AG08396 (cell line): ENCODE measurements at places on chromosomes 3 and 15.

DNA sequence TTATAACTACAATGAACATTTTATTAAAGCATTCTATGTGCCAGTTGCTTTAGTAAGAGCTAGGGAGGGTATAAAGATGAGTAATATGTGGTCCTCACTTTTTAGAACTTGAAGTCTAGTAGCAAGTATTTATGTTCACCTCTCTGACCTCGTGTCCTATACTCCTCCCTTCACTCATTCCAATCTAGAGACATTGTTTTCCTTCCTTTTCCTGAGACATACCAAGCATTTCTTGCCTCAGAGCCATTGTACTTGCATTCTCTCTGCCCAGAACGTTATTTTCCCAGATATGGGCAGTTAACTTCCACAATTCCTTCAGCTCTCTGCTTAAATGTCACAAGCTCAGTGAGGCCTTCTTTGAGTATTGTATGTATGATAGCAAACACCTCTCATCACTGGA lies 408.6 kb downstream of the PDCD6IP start:
- no peak for DNase-seq

GRCh38 chr3:132606085-132606484 lies 9.0 kb downstream of the ACKR4 start:
- no peak for DNase-seq

- no peak for DNase-seq
Observed at GRCh38 chr3:36928220-36928619, 16.6 kb downstream of the TRANK1 start.

GRCh38 chr3:136916223-136916622 lies 41.6 kb upstream of the IL20RB start:
- DNase-seq: no peak

DNA sequence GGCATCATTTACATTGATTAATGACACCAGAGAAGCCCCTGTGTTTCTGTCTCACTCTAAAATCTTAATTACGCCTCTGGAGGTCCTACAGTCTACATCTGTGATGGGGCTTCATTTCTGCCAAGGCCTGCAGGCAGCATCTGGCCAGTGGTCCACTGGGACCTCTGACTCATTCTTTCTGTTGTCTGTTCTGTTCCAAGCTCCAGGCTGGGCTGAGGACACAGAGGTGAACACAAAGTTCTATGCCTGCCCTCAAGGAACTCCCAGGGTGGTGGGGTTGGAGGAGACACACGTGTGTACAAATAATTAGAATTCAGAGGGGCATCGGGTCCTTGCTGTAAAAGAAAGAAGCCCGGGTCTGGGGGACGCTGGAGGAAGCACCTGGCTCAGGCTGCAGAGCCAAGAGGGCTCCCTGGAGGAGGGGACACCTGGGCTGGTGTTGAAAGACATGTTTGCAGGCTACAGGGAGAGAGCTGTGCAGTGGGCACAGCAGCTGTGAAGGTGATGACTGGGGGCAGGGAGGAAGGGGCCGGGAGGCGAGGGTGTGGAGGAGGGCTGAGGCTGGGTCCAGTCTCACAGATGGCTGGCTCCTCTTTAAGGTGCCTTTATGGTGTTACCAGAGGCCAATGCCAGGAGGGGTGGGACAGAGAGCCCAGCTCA lies 103.3 kb upstream of the PRR23E start:
- no peak for DNase-seq

GRCh38 chr15:69340243-69340900 lies 41.7 kb downstream of the PAQR5 start:
- DNase-seq: no peak

GRCh38 chr15:55742927-55743728 lies at the start of gene PRTG:
PRTG (minus strand) TSS chr15:55743152; CDS start chr15:55742931, 221 bp downstream.
- DNase-seq: peak; percentile 95

DNA sequence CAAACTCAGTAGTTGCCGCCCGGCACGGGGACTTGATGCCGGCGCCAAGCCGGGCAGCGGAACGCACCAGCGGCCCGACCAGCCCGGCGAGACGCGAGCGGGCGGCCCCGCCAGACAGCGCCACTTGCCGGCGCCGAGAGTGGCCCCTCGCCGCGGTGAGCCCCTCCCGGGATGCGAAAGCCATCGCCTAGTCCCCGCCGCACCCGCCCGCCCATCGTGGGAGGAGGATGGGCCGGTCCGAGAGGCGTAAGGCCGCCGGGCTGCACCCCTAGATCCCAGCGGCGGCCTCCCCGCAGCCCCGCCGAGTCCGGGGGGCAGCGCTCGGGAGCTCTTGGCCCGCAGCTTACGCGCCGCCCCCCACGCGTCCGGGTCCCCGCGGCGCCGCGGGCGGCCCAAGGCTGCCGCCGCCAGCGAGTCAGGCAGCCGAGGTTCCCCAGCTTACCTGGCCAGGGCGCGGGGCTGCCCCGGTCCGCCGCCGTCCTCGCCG lies 609 bp downstream of the GOLGA8A start:
- peak; percentile 50 for DNase-seq

GRCh38 chr3:186307594-186308221 lies 54.3 kb downstream of the DGKG start:
- peak; percentile 24 for DNase-seq

DNA sequence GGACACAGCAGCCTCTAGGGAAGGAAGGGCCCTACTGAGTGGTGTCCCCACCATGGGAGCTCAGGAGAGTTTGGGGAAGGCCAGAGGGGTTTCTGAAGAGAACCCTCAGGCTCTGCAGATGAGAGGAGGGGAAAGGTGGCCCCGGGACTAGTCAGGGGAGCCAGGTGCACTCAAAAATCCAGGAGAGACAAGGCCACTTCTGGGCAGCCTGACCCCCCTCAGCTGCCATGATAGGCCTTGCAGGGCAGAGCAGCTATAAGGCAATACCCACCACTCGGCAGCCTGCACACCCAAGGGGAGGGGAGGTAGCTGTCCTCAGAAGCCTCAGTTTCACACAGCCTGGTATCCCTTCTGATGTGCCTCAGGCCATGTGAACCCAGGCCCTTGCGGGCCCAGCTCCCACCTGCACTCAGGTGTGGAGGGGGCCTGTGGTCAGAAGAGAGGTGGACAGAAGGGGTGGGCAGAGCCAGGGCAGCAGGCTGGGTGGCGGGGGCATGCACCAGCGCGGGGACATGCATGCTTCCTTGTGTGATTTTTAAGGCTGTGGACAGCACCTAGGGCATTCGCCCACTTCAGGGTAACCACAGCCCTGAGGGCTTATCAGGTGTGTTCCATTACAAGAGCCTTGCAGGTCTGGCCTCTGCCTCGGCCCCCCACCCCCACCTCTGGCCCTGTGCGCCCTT lies 34.6 kb downstream of the SRPRB start:
- DNase-seq: no peak

DNA sequence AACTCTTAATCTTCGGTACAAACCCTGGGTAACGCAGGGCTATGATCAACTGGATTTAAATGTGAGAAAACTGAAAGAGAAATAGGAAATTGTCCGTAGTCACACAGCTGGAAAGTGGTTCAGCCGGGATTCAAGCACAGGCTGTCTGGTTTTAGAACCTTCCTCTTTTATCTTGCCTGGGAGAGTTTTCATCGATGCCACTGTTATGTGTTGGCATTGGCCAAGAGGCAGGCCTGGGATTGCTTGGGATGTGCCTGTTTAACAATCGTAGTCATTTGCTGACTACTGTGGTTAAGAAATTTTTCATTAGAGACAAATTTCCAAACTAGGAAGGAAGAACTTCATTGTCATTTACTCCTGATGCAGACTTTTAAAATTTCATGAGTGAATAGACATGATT lies 4.3 kb downstream of the MCTP2 start:
- DNase-seq: no peak

GRCh38 chr3:153881201-153881600 lies 240.0 kb upstream of the ARHGEF26 start:
- no peak for DNase-seq

- DNase-seq: no peak
Observed at GRCh38 chr15:90259524-90259923, 5.9 kb upstream of the NGRN start.

DNA sequence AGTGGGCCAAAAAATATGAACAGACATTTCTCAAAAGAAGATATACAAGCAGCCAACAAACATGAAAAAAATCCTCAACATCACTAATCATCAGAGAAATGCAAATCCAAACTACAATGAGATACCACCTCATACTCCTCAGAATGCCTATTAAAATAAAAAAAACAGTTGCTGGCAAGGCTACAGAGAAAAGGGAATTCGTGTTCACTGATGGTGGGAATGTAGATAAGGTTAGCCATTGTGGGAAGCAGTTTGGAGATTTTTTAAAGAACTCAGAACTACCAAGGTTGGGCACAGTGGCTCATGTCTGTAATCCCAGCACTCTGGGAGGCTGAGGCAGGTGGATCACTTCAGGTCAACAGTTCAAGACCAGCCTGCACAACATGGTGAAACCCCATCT lies 27.8 kb upstream of the C15orf40 start:
- DNase-seq: no peak

GRCh38 chr3:28840976-28841376 lies 439.9 kb upstream of the RBMS3 start:
- DNase-seq: no peak

DNA sequence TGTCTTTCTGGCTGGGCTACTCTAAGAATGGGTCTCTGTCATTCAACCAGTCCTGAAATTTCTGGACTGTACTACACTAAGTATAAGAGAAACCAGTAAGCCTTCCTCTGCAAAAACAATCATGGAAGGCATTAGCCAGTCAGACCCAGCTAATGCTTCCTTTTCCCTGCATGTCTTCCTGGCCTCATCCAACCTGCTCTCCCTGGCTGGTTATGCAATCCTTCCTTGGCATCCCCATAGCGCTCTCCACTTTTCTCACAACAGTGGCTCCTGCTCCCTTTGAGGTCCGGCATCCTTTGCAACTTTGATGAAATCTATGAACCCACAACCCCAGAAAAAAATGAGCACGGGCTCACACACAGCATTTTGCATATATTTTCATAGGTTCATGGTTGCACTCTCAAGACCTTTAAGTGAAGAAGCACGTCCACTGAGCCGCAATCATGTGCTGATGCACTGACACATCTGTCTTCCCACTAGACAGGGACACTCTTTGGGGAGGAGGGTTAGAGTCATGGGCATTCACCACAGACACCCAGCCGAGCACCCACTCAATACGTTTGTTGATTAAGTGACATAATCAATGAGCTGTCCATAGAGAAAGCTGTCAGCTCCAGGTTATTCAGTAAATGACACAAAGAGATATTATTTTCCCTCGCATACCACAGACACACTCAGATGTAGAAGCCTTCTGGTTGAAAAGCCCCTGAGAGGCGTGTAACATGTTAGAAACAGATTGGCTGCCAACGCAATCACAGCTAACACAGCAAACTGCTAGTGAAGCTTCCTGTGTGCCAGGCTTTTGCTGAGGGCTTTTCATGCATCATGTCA lies 66.7 kb downstream of the PLD1 start:
- no peak for DNase-seq

GRCh38 chr3:80788914-80789313 lies 972.5 kb downstream of the GBE1 start:
- no peak for DNase-seq

- no peak for DNase-seq
Observed at GRCh38 chr15:87669846-87670245, 586.7 kb downstream of the NTRK3 start.

GRCh38 chr15:38991701-38992100 lies 427.1 kb upstream of the RASGRP1 start:
- no peak for DNase-seq

DNA sequence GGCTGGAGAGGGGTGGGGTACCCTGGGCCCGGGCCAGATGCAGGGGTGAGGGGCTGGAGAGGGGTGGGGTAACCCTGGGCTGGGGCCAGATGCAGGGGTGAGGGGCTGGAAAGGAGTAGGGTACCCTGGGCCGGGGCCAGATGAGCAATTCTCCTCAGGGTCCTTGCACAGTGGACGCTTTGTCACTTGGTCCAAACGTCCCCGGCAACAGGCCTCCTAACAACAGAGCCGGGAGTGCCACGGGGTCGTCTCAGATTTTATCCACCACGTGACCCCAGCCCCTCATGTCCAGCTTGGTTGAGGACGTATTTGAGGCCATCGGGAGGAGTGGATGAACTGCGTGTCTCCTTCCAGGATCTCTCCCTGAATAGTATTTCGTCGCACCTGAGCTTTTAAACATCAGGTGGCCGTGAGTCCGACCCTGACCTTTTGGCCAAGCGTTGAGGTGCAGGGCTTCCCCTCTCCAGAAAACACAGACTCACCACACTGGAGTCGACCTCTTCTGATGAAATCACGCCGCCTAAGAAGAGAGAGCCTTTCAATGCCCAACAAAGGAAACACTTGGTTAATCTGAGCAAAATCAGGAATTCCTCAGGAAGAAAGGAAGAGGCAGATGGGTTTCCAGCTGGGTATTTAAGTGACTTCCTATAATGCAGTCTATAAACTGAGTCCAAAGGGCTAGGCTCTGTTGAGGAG lies 12.8 kb upstream of the LRRC15 start:
- no peak for DNase-seq

DNA sequence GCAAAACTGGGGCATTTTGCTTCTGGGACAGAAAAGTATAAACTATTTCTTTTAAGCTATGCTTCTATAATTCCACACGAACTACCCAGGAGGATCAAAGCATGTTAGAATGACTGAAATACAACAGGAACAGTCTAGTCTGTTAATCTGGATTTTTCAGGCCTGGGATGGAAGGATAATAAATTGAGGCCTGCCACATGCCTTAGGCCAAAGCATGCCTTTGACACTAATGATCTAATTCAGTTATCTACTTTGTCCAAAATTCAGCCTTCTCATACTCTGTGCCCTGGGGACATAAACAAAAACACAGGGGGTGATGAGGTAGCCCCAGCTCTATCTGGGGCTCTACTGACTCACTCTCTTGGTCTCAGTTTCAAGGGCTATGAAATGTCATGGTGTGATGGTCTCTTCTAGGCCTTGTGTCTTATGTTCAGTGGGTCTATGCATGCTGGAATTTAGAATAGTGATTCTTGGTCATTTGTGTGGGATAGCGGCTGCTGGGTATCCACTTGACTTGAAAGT lies 32.5 kb downstream of the GAP43 start:
- no peak for DNase-seq

- DNase-seq: peak; percentile 72
Observed at GRCh38 chr3:195908694-195909581, 587 bp upstream of the TNK2 start.

GRCh38 chr3:43104660-43105595 lies 951 bp downstream of the POMGNT2 start:
- DNase-seq: no peak
